CD4-positive, alpha-beta T cell (primary cell): ENCODE measurements at places on chromosomes 2 and 18.

DNA sequence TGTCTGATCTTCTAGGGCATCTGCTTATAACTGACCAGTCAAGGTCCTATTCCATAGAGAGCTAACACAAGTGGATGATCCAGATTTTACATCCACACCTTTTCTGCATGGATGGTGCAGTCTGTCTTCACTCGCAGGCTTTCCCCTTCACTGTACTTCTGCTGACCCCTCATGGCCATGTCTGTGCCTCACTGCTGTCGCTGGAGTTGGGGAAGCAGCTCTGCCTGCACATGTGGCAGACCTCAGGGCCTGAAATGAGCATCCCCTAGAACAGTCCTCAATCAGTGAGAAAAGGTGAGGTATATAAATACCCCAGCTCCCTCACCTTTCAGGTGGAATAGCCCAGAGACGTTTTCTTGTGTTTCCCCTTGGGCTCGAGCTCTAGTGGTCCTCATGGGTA is 233.8 kb downstream of the ANKRD36B start:
- DNase-seq = no peak

- DNase-seq = peak; percentile 49
Measured at GRCh38 chr2:126971481-126972278, 73.0 kb downstream of the TEX51 start.

DNA sequence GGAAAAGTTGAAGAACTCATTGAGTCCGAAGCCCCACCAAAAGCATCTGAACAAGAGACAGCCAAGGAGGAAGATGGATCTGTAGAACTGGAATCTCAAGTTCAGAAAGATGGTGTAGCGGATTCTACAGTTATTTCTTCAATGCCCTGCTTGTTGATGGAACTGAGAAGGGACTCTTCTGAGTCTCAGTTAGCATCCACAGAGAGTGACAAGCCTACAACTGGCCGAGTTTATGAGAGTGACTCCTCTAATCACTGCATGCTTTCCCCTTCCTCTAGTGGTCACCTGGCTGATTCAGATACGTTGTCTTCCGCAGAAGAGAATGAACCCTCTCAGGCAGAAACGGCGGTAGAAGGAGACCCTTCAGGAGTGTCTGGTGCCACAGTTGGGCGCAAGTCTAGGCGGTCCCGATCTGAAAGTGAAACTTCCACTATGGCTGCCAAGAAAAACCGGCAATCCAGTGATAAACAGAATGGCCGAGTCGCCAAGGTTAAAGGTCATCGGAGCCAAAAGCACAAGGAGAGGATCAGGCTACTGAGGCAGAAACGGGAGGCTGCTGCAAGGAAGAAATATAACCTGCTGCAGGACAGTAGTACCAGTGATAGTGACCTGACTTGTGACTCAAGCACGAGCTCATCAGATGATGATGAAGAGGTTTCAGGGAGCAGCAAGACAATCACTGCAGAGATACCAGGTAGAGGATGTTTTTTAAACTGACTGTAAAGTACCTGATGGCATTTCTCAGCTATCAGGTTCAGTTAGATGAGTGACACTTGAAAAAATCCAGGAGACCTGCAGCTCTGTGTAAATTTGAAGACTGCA is 111.9 kb downstream of the HAUS1 start:
- DNase-seq = no peak

- no peak for DNase-seq
Measured at GRCh38 chr18:6119761-6120160, 224.4 kb upstream of the TMEM200C start.

DNA sequence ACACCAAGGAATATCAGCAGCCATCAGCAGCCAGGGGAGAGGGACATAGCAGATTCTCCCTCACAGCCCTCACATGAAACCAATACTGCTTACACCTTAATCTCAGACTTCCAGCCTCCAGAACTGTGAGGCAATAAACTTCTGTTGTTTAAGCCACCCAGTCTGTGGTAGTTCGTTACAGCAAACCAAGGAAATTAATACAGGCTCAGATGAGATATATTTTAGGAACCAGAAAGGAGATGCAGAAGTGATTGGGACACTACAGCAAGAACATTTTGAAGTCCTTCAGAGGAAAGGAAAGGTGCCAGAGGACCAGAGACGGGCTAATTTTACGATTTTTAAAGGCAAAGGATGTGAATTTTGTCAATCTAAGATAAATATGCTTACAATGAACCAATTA is 60.6 kb downstream of the IKZF2 start:
- DNase-seq = no peak

DNA sequence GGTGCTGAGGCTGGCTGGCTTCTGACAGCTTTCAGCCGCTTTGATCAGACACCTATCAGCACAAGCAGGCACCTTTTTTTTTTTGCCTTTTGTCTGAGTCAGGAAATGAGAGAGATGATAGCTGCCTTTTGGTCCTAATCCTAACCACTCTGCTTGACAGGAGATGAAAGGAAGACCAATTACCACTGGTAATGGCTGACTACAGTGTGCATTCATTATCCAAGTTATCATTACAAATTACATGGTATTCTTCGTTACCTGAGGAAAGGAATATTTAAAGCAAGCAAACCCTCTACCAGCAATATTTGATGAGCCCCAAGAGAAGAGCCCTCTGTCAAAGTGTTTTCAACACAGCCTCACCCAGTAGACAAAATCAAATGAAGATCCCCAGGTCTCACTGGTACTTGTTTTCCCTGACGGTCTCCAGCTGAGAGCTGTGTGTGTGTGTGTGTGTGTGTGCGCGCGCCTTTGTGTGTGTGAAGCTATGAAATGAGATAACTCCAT is 925.7 kb downstream of the DCDC2C start:
- no peak for DNase-seq

GRCh38 chr2:84031312-84032050 is 427.6 kb downstream of the SUCLG1 start:
- no peak for DNase-seq

DNA sequence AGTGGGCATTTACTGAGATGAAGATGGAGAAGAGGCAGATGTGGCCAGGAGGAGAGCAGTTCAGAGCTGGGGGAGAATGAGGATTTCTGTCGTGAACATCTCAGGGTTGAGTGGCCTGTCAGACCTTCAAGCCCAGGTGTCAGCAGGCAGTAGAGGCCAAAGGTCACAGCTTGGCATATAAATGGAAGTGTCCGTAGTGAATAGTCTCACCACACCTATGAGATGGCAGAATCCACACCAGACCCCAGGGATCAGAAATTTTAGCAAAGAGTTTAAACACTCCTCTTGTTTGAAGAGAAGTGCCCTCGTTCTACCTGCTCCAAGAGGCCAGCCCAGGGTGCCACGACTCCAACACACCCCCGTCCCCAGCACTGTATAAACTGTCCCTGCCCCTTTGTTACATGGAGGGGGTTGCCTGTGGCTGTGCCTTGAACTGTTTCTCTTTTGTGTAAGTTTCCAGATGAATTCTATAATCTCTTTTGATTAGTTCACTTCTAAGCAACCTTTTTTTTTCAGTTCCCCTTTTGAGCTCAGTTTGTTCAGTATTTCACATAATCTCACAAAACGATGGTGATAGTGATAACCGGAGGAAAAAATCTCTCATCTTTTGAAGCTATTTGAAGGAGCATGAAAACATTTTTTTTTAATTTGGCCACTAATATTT is 69.0 kb upstream of the TTC39C start:
- no peak for DNase-seq

DNA sequence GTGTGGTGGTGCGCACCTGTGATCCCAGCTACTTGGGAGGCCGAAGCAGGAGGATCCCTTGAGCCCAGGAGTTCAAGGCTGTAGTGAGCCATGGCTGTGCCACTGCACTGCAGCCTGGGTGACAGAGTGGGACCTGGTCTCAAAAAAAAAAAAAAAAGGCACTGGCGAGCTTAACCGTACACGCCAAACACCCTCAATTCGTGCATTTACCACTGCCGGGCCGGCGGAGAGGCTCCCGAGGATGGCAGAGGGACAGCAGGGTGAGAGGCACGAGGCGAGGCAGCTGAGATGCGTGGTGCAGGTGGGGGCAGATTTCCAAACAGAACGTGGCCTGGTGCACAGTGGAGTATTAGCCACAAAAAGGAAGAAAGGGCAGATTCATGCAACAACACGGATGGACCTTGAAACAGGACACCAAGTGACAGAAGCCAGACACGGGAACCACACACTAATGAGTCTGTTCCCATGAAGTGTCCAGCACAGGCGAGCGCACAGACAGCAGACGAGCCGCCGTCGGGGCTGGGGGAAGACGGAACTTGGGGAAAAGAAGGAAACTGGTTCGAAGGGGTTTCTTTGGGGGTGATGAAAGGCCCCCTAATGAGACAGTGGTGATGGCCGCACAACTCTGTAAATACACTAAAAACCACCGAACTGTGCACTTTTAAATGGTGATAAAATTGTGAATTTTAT is 27.4 kb downstream of the SLC66A2 start:
- no peak for DNase-seq

DNA sequence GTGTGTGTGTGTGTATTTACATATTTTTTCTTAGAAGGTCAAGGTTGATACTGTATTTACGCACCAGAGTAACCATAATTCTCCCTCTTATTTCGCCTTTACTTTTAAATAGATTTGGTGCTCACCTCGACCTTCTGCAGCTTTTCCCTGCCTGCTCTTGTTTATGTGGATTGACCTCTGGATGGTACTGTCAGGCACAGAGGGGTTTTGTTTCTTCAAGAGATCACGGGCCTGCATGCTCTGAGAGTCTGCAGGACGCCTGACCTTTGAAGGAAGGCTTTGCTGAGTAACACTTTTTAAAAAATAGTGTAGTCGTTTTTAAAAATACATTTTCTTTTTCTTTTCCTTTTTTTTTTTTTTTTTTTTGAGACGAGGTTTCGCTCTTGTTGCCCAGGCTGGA is 18.1 kb upstream of the EFHD1 start:
- no peak for DNase-seq

GRCh38 chr2:181005809-181006208 is 25.4 kb downstream of the UBE2E3 start:
- DNase-seq = no peak

DNA sequence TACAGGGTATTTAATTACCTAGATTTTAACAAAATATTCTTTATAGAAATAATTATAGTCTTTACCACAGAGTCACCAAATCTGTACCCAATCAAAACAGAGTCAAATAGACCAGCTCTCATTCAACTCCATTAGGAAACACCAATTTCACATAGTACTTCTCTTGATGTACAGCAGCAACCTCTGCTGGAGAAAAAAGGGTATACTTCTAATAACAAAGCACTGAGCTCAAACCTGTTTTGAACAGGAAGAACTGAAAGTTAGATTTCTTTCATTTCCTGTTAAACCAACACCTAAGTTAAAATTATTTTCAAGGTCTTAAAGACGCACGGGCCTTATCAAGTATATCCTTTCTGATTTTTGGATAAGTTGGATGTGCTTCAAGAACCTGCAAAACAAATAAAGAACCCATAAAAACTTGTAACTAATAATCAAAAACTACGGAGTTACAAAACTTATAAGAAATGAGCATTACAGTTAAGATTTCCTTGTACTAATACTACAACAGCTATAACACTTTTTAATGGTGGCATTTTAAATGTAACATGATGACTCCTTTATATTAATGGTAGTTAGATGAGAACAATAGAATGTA is 79.0 kb downstream of the TTC21B start:
- DNase-seq = no peak

GRCh38 chr2:83826577-83826976 is 632.5 kb downstream of the SUCLG1 start:
- no peak for DNase-seq

DNA sequence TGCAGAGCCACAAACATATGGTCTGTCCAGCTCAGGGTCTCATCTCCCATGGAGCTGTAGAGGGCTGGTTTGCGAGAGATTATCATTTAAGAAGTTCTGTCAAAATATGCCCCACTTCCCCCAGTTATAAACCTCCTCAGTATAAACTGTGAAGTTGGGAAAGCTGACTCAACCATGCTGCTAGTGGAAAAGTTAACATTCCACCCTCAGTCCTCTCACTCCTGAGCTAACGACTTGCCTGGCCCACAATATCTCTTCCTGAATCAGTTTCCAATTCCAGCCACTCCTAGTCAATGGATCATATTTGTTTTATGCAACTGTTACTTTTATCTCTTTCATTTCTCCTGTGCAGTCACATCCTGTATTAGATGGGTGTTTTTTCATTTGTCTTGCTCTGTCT is 326.2 kb downstream of the SETBP1 start:
- DNase-seq = no peak

- DNase-seq = no peak
Measured at GRCh38 chr2:169005080-169005598, 26.0 kb downstream of the ABCB11 start.

GRCh38 chr2:222840060-222840802 is 20.6 kb upstream of the ACSL3 start:
- DNase-seq = no peak

- DNase-seq = no peak
Measured at GRCh38 chr2:110958346-110959119, 162.2 kb upstream of the BCL2L11 start.
